AG10803 (cell line): ENCODE measurements at places on chromosomes 7 and 10.

GRCh38 chr10:96025566-96025965, 17.8 kb upstream of the CCNJ start:
- peak; percentile 8 for DNase-seq

- no peak for DNase-seq
Measured at GRCh38 chr10:10878963-10879362, 138.7 kb upstream of the CELF2 start.

DNA sequence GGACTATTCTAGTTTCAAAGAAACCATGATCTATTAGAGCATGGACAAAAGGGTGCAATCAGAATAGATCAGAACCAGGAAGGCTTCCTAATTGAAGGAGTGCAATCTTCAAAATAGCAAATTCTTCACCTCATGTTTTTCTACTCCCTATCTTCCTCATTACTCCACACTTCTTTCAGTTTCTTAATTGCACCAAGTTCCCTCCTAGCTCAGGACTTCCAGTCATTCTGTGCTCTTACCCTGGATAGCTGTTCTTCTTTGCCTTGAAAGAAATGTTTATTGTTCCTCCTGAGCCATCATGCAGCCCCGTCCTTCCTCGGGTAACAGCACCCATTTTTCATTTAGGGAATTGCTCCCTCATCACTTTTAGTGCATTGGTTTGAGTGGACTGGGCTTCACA, 23.1 kb downstream of the TRPV5 start:
- no peak for DNase-seq

- DNase-seq: no peak
Measured at GRCh38 chr7:74599244-74599643, 58.3 kb upstream of the GTF2I start.

- no peak for DNase-seq
Measured at GRCh38 chr7:54560198-54560597, 18.0 kb downstream of the VSTM2A start.

GRCh38 chr10:125399289-125399688, 238.9 kb upstream of the CTBP2 start:
- DNase-seq: no peak
